GM12891 (cell line): ENCODE measurements at places on chromosomes 6 and 20.
A peak's percentile ranks its signal among the peaks of the same experiment; 100 is the strongest.

DNA sequence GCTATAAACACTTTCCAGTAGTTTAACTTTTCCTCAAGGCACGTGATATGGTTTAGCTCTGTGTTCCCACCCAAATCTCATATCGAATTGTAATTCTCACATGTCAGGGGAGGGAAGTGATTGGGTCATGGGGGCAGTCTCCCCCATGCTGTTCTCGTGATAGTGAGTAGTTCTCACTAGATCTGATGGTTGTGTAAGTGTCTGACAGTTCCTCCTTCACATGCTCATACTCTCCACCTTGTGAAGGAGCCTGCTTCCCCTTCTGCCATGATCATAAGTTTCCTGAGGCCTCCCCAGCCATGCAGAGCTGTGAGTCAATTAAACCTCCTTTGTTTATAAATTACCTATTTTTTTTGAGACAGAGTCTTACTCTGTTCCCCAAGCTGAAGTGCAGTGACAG lies 127.9 kb downstream of the DTNBP1 start:
- no peak for DNase-seq

- DNase-seq, result no peak
Observed at GRCh38 chr20:59831916-59832270, 101.5 kb downstream of the SYCP2 start.

DNA sequence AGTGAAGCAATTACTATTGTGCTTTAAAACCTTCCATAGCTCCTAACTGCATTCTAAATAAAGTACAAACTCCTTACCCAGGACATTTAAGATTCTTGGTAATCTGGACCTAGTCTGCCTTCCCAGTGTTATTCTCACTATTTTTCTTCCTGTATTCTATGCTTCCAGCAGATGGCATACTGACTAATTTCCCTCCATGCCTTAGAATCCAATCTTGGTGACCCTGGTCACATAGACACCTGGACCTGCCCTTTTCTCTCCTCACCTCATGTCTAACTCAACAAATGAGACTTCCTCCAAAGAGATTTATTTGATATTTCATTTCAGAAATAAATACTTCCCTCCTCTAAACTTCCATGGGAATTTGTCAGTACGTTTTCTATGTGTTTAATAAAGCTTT lies 25.8 kb downstream of the ROS1 start:
- no peak for DNase-seq

DNA sequence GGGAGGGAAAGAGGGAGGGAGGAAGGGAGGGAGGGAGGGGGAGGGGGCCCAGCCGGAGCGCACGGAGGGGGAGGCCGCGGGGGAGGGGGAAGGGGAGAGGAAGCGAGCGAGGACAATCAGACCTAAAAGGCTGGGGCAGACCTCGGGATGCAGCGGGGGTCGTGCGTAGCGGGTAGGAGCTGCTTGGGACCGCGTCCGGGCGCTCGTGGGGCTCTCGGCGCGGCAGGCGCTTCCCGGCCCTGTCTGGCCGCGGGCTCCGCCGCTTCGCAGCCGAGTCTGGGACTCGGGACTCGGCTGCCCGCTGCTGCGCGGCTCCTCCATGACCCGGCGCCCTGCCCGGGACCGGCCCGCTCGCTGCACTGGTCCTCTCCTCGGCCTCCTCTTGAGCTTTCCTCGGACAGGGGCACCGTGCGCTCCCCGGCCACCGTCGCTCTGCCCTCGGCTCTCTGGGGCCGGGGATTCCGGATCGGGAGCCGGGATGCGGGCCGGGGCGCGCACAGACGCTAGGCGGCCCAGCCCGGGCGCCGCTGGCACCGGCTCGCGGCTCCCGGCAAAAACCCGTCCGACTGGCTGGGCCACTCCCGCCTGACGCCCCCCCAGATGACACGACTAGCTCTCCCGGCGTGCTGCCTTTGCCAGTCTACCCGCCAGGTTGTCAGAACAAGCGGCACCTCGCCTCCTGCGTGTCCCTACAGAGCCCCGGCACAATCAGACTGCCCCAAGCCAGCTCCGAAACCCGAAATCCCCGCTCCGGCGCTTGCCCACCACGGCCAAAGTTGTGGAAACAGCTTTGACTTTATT lies 2.2 kb downstream of the TFAP2A start:
- no peak for DNase-seq

- DNase-seq, result no peak
Observed at GRCh38 chr20:49851991-49852390, 39.4 kb downstream of the SLC9A8 start.

DNA sequence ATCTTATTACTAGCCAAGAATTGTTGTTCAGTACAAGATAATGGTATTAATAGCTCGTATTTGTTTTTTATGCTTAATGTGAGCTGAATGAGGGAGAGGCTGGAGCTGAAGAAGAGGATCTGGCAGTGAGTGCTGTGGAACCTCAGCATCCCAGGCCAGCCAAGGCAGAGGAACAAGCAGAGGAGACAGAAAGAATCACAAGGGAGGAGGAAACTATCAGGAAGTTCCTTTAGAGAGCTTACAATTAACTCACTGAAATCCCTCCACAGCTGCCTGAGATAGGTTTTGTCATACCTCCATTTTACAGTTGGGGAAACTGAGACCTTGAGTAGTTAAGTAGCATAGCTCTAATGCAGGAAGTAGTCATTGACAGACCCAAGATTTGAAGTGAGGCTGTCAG lies 39.9 kb upstream of the TULP4 start:
- DNase-seq, result no peak

DNA sequence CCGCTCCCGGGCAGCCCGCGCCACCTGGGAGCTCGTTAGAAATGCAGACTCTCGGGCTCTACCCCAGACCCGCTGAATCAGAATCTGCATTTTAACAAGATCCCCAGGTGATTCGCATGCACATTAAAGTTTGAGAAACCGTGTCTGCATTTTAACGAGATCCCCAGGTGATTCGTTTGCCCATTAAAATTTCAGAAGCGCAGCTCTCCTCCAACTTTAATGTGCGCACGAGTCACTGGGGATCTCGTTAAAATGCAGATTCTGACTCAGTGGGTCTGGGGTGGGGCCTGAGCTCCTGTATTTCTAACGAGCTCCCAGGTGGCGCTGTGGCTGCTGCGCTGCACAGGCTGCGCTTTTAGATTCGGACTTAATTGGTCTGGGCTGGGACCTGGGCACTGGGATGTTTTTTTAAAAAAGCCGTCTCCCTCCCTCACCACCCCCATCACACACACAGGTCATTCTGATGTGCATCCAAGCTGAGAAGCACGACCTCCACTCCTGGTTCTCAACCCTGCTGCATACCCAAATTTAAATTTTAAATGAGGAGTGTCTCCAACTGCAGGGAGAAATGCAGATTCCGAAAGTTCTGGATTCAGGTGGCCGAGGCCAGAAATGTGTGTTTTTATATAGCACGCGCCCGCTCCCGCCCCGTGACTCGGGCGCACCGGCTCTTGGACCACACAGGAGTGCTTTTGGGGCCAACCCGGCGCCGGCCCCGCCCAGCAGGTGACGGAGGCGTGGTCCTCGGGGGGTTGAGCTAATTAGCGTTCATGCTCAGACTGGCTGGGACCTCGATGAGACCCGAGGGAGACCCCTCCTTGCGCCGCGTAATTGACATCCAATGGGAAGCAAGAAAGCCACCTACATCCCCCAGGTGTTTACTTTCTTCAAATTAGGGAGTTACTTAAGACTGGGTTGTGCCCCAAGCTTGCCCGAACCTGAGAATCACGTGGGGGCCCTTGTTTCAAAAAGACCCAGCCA lies 85.8 kb downstream of the ZFP64 start:
- DNase-seq, result no peak

- DNase-seq, result no peak
Observed at GRCh38 chr20:41370176-41370575, 3.6 kb upstream of the EMILIN3 start.

DNA sequence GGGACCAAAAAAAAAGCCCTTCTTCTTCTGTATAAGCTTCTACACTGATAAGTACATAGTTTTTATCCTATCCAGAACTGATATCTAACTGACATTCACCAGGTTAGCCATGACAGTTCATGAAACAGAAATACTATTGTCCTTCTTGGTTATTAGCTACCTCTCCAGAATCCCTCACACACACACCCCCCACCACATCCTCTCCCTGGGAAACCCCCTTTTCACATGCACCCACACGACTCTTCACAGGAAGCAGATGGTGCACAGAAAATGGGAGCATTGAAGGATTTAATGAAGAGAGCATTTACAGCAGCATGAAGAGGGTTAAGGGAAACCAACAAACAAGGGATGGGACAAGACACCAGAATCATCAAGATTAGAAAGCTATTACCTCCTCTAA lies 88.9 kb downstream of the FHL5 start:
- no peak for DNase-seq

DNA sequence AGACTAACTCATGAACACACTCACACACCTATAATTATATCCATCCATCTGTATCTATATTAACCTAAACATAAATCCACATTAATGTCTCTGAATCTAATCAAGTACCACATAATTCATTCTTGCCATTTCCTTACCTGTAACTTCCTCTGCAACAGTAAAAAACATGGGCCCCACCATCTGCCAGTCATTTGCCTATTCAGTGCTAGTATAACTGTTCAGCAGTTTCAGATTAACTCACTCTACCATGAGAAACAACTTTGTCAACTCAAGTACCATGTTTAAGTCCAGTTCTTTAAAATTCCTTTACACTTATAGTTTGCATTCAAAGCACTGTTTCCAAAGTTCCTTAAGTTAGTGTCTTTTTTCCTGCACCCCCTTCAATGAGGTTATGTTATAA lies 68.8 kb downstream of the LAMP5 start:
- no peak for DNase-seq

DNA sequence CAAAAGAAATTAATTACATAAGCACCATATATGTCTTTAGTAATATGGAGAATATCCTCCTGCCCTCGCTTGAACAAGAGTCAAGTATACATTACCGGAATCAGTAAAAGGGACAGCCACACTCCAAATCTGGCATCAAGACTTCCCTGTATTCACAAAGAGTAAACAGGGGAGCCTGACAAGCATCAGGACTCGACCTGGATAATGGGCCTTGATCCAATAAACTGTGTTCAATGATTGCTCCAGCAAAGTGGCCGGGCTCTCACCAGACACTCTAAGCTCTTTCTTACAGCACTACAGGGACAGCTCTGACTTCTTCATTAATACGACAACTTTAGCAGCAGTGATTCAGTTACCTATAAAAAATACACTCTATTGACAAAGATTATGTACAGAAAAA lies 307.9 kb upstream of the POU3F2 start:
- no peak for DNase-seq

GRCh38 chr20:36092398-36093024 lies 62.0 kb upstream of the EPB41L1 start:
- DNase-seq, result peak; percentile 39

- DNase-seq, result peak; percentile 89
Observed at GRCh38 chr20:31605031-31605901, at the start of gene ID1. TSS of gene ID1 (plus strand) at chr20:31605289. CDS start at chr20:31605388, 99 bp downstream.

GRCh38 chr6:119495230-119495683 lies 145.7 kb upstream of the MAN1A1 start:
- no peak for DNase-seq

GRCh38 chr20:48406912-48407340 lies 420.9 kb downstream of the PREX1 start:
- no peak for DNase-seq

DNA sequence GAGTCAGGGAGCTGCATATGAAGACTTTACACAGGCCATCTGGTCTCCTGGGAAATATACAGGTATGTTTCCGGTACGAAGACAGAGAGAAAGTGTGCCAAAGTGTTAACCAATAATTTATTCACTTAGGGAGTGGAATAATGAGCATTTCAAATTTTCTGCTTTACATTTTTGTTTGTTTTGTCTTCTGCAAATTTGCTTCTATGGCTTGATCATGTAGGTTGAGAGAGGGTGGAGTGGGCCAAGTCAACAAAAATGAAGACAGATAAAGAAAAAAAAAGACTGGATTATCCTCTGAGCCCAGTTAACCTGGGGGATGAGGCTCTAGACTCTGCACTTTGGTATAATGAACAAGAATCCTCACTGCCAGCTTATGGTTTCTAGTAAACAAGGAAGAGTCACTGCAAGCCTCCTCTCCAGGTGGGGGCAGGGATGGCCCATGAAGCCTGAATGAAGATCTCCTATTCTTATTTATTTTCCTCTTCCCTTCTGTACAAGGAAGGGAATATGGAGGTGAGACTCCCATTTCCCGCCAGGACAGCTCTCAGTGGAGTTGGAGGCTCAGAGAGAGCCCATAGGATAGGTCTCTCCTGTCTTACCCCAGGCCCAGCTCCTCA lies 37.7 kb downstream of the KCNK17 start:
- DNase-seq, result no peak

DNA sequence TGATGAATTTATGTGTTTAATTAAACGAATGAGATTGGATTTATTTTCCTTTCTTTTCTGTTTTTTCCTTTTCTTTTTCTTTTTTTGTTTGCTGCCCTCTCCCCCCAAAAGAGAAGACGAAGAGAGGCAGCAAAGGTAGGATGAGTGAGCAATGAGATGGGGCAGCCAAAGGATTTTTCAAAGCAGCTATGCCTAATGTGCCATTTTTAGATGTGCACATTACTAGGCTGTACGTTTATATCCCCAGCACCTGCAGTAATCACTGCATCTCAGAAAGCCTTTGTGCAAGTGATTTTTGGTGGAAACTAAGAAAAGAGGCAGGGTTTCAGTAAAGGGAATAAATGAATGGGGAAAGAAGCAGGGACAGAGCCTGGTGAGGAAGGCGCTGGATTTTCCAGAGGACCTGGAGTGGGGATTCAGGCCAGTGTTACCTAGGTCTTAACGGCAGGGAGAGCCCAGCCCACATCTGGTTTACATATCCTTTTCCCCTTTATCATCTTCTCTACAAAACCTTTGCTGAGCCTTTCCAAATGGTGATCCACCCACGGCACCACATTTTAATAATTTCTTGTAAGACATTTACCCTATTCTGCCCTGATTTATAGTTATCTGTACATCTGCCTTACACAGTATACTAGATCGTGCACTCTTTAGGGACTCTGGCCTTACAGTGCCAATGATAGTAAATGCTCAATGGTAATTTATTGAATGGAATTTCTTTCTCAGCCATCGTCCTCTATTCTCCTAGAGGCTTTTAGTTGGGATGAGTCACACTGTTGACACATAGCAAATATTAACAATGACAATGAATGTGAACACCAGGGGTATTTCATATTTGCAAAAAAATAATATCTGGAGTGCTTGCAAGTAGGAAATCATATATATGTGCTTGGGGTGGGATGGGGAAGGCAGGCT lies 38.3 kb upstream of the ATXN1 start:
- DNase-seq, result no peak

DNA sequence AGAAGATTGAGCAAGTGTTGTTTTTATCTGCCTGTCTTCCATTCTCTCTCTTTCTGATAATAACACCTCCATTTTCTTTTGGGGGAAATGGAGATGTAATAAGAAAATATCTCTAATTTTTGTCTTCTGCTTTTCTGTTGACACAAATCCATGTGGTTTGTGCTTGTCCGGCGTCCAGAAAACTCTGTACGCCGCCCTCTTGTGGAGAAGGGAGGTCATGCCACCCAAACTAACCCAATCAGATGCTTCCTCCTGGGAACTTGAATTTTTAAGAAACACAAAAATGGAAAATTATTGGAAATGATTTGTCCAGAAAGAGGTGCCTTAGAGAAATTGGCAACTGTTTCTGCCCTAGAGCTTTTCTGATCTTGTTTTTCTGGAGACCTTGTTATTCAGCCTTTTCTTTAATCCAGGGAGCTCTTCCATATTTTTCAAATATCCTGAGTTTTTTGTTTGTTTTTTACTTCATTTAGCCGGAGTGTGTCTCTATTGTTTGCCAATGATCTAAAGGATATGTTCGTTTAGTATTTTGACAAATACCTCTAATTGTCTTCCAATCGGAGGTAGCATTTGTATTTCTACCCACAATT lies 17.8 kb upstream of the FNDC1 start:
- DNase-seq, result no peak
